CD8-positive, alpha-beta memory T cell (primary cell): ENCODE measurements at places on chromosomes 3 and 15. TPM values are rescaled to one million over a fixed set of nuclear protein-coding genes. Genes with fewer than 3 reads are reported as not detected.

The UBR1 gene
- 29.7 TPM for total RNA-seq

The TMCO5A gene
- not detected for total RNA-seq

The SNTN gene
- not detected for total RNA-seq

The GOLGA6B gene
- not detected for total RNA-seq

The C15orf62 gene
- total RNA-seq: 0.53 TPM

The INSYN1 gene
- not detected for total RNA-seq

The C2CD4B gene
- not detected for total RNA-seq
